ENCODE measurements at places on chromosomes 5 and 9. TPM values are rescaled to one million over a fixed set of nuclear protein-coding genes. Genes with fewer than 3 reads are reported as not detected.

KLF9 gene
- 29.6 TPM for total RNA-seq

PCDHA3 gene
- 0.20 TPM for total RNA-seq

SLCO6A1 gene
- not detected for total RNA-seq

PPP3R2 gene
- not detected for total RNA-seq

PCDHB3 gene
- 0.79 TPM for total RNA-seq

VCP gene
- 381 TPM for total RNA-seq

C1QTNF2 gene
- total RNA-seq: 0.17 TPM

CER1 gene
- not detected for total RNA-seq

S100Z gene
- not detected for total RNA-seq

LCN15 gene
- not detected for total RNA-seq

LCN12 gene
- total RNA-seq: 0.20 TPM

TAF1L gene
- under 0.01 TPM for total RNA-seq
